Activated T-helper 1 cell treated with Interleukin-2 at 50 U/mL for 16 hours (primary cell): ENCODE measurements at places on chromosomes 5 and 9.

DNA sequence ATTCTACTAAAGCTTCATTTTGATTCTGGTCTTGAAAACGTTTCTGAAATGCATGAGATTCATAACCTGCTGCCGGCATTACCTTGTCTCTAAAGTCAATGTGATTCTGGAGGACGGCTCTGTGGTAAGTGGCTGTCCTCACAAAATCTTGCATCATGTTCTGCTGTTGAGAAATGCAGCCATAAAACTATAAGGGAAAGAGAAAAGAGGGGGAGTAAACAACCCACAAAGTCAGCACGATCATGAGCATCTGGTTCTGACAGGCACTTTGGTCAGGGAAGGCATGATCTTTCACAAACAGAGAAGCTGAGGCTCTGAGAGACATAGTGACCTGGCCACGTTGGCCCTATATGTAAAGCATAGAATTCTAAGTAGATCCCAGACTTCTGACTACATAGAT lies 168.9 kb upstream of the PUM3 start:
- no peak for DNase-seq

- peak; percentile 13 for DNase-seq
Observed at GRCh38 chr9:92669527-92669889, 423 bp downstream of the IPPK start.

- DNase-seq = no peak
Observed at GRCh38 chr5:146041180-146041789, 64.1 kb downstream of the PLAC8L1 start.

DNA sequence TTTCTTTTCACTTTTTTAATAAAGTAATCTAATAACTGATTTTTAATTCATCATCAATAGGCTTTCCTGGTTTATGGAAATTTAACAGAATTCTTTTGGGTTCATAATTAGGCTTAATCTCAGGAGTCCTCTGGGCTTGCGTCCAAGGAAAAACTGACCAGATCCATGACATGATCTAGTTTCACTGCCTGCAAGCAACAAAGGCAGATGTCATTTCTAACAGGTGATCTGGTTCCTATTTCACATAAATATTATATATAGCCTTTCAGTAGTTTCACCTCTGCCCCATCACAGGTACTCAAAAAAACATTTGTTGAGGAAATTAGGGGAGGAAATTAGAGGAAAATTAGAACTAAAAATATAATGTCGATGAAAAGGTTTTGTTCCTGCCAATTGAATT lies 126.4 kb downstream of the FBXL17 start:
- no peak for DNase-seq

GRCh38 chr5:15914638-15915037 lies 265.0 kb downstream of the MARCHF11 start:
- DNase-seq = no peak

DNA sequence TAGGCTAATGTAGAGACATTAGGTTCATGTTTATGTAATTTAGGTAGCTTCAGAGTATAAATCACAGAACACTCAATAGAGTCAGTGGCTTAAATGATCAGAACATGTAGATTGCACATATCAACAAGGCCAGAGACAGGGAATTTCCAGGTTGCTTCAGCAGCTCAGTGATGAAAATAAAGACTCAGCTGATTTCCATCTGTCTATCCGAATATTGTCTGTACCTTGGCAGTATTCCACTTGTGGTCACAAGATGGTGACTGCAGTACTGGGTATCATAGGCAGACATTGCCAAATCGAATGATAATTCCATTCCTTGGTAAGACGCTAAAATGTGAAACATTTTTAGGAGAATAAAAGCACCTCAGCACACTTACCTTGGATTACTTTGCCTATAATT lies 702.2 kb downstream of the MAT2B start:
- no peak for DNase-seq

DNA sequence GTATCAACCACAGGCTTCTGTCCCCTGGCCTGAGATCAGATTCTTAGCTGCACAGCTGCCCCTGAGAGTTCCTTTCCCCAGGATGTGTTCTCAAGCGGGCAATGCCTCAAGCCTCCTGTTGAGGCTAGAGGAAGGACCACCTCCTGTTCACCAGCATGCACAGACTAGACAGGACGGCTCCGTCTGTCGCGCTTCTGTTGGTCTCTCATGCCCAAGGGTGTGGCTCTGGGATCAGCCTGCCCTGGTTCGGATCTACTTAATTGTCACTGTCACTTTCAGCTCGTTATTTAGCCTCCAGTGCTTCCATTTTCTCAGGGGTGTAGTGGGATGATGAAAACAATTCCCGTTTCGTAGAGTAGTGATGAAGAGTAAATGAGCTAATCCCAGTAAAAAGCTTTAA lies 103.1 kb downstream of the KCNIP1 start:
- DNase-seq = no peak

- no peak for DNase-seq
Observed at GRCh38 chr5:115577741-115578140, 24.5 kb downstream of the TICAM2 start.

DNA sequence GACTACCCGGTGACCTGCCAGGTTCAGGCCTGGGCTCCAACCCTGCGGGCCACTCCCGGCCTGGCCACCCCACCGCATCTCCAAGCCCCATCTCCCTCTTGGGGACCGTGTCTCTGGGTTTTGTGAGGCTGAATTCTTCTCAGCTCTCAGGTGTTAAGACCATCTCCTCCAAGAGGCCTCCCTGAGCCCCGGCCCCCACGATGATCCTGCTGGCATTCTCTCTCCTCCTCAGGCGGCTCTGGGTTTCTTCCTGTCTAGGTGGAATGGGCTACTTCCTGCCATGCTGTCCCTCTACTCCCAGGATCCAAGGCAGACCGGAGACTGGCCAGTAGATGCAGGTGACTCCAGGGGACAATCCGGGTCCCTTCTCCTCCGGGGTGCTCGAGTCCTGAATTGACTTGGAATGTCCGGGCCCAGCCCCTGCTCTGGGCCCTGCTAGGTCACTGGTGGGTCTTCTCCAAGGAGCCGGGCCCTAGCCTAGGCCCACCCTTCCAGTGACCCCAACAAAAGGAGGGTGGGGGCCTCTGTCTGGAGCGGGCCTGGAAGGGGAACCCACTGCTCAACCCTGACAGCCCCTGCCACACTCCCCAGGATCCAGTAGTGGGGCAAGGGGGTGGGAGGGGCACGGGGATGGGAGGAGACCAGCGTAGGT lies 219.8 kb downstream of the C9orf50 start:
- DNase-seq = no peak

GRCh38 chr5:114477816-114478334 lies 116.0 kb downstream of the KCNN2 start:
- DNase-seq = no peak

GRCh38 chr5:171689853-171690417 lies 95.7 kb upstream of the SMIM23 start:
- DNase-seq = no peak

DNA sequence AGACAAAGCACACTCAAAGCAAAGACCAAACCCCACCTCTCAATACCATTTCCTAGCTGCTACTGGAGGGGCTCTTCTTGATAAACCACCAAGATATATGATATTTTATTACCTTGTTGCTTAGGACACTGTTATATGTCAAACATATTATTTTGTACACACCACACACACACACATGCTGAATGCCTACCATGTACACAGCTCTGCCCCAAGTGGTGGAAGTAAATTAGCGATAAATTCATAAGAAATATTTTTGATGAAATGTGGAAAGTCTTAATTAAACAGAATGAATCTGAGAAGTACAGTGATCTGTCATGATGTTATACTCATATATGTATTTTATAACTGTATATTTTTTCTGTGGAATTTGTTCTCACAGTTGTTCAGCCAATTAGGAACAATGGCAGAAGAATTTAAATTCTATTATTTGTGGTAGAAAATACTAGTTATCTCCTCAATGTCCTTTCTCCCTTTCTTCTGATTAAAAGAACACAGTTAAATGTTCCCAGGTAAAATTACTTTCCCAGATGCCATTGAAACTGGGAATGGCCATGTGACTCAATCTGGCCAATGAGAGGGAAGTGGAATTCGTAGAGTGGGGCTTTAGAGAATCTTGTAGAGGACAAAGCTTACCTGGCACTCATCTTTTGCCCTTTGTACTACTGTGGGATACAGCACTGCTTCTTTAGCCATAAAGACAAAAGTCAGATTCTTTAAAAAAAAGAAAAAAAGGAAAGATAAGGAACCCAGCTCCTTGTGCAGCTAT lies 156.5 kb downstream of the SNCAIP start:
- no peak for DNase-seq

DNA sequence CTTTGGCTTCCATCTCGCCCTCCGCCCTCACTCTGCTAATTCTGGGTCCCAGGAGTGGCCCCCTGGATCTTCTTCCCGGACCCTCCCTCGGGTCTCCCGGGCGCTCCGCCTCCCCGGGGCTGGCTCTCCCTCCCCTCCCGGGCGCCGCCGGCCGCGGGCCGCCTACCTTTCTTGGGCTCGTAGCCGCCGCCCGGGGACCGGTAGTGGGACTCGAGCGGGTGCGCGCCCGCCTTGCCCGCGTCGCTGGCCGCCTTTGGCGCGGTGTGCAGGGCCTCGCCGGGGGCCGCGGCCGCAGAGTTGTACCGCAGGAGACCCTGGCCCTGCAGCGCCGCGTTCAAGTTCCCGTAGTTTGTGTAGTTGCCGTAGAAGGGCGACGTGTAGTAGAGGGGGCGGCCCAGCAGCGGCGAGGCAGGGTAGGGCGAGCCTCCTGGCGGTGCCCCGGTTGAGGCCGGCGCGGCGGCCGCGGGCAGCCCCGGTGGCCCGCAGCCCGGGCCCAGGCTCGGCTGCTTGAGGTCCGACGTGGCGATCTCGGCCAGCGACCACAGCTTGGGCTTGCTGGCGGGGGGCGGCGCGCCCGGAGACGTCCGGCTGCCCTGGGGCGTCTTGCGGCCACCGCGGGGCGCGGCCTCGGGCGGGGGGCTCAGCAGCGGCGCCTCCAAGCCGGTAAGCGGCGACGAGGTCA lies 3.2 kb downstream of the IRX2 start:
- no peak for DNase-seq

- no peak for DNase-seq
Observed at GRCh38 chr5:178312880-178313282, 80.3 kb upstream of the PHYKPL start.

- no peak for DNase-seq
Observed at GRCh38 chr9:128214571-128215490, 11.7 kb downstream of the DNM1 start.

DNA sequence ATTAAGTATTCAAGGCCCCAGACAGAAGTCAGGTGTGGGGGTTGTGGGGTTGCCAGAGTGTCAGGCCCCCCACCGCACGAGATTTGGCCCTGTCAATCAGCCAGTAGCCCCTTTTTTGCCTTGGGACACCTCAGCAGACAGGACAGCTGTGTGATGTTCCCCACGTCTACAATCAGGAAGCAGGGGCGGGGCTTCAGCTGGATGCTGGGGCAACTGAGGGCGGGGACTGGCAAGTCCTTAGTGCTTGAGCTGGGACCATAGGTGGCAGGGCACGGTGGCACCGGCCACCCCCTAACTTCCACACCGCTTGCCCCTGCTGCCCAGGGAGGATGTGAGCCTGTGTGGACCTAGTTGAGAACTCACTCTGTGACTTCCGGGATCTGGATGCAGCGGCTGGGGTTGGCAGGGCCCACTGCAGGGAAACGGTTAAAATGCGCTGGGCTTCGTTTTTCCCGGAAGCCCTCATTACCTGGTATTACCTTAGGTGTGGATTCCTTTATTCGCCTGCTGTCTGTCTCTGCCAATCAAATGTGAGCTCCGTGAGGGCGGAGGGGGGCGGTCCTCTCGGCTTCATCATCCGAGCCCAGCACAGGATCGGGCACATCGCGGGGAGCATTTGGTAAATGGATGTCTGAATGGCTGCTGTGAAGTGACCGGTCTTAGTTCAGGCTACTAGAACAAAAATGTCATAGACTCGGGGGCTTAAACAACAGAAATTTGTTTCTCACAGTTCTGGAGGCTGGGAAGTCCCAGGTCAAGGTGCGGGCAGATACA lies 7.5 kb upstream of the GTF3C5 start:
- no peak for DNase-seq

GRCh38 chr9:105993921-105994715 lies 299.8 kb downstream of the TMEM38B start:
- no peak for DNase-seq

DNA sequence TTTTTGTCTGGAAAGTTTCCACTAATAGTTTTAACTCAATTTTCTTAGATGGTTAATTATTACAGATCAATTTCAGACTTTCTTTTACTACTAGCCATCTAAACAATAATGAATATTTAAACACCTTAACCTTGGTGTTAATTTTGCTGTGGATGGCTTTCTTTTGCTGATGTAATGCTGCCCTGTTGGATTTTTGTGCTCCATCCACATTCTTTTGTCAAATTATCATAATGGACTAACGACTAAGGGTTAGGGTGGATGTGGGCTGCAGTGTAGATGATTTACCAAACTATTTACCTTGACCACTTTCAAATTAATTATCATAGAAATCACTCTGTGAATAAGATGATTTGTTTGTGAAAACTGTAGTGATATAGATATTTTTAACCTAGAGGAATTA lies 15.6 kb upstream of the TMEM38B start:
- DNase-seq = no peak

DNA sequence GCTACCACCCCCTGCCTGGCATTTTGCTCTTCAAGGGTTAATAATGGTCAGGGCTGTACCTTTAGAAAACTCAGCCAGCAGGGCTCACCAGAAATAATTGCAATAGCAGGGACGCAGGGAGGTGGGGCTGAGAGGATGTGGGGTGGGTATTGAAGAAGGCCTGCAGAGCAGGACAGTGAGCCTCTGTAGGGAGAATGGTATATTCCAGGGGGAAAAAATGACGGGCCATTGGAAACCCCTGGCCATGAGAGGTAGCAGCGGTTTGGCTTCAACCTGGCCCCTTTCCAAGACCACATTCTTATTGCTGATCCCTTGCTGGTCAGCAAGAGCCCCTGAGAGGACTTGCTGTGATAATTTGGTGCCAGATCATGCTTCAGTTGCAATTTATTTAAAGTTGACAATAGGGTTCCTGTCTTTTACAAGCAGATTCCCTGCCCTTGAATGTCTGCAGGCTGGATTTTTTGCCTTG lies 36.7 kb upstream of the CTNNA1 start:
- no peak for DNase-seq

DNA sequence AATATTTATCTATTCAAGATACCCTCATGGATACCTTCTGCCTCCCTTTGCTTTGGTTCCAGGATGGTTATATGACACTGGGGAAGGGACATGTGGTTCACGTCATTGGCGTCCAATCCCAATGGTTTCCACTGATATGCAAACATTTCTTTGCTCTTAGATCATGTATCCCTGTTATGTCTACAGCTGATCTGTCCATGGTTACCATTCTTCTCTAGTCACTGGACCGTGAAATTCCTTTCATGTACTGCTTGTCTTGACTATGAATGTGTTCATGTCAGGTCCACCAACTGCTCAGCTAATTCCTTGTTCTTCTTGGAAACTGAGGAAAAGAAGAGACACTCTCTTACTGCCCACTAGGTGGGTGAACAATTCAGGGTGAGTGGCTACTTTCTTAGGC lies 391.1 kb upstream of the ZNF608 start:
- no peak for DNase-seq

- no peak for DNase-seq
Observed at GRCh38 chr5:10704949-10705621, 55.9 kb downstream of the DAP start.

- no peak for DNase-seq
Observed at GRCh38 chr5:132090107-132090506, 16.5 kb downstream of the CSF2 start.

GRCh38 chr5:141596867-141597266 lies 21.9 kb downstream of the DIAPH1 start:
- no peak for DNase-seq
